ENCODE measurements at places on chromosomes 12 and 14.
A peak's percentile ranks its signal among the peaks of the same experiment; 100 is the strongest.

GRCh38 chr14:87992346-87992717 is 650 bp downstream of the GALC start:
- no peak for DNase-seq

GRCh38 chr14:34093883-34094282 is 143.0 kb upstream of the EGLN3 start:
- DNase-seq: no peak

DNA sequence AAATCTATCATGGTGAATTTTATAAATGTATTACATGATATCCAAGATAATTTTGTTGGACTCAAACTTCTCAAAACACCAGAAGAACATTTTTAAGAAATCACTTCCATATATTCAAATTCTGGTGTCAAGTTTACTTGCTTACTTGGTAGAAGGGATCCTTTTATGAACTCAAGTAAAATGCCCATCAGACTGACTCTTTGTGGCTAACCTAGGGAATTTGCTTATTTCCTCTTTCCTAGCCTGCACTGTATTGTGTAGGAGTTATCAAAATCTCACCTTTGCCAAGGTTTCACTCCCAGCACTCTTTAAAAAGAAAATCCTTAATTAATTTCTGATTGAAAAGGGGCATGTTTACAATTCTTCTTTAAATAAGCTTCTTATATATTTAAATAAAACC is 196.5 kb downstream of the DUSP6 start:
- no peak for DNase-seq

GRCh38 chr14:35384455-35385041 is 20.0 kb downstream of the NFKBIA start:
- peak; percentile 66 for DNase-seq

DNA sequence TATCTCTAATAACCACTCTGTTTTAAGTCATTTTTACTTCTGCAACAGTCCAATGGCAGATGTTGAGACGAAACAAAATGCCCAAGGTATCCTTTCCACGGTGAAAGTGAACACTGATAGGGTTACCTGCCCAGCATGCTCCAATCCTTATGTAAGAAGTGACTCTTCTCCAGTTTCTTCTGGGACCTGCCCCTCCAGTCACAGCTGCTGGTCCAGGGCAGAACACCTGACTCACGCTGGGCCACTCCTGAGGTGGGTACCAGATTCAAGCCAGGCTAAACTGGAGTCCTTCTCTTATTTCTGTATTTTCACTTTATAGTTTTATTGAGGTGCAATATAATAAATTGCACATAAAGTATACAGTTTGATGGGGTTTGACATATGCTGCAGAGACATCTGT is 16.7 kb downstream of the NT5DC3 start:
- DNase-seq: no peak

- no peak for DNase-seq
These were observed 11.8 kb upstream of the DERA start for GRCh38 chr12:15899282-15899870.

- DNase-seq: no peak
These were observed 97.1 kb downstream of the MYF5 start for GRCh38 chr12:80813820-80814219.
